Stimulated activated CD8-positive, alpha-beta memory T cell treated with anti-CD3 and anti-CD28 coated beads, Interleukin-2, amount 100 ng/mL, for 1 hour (primary cell): ENCODE measurements at places on chromosomes 2 and 18.
A peak's percentile ranks its signal among the peaks of the same experiment; 100 is the strongest.

DNA sequence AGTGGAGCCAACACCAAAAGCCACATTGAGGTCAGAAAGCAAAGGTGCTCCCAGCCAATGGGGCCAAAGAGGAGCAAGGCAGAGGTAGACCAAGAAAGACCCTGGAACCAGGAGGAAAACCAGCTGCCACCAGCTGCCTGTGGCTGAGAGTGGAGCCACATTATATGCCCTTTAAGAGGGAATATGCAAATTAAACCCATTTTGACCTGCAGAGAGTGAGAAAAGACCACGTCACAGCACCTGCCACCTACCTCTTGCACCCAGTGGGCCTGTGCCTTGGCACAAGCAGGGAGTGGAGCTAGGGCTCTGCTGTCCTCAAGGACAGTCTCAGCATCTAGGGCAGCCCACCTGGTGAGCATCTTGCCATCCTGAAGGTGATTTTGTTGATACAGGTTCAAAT lies 161.3 kb downstream of the MTCL1 start:
- no peak for DNase-seq

DNA sequence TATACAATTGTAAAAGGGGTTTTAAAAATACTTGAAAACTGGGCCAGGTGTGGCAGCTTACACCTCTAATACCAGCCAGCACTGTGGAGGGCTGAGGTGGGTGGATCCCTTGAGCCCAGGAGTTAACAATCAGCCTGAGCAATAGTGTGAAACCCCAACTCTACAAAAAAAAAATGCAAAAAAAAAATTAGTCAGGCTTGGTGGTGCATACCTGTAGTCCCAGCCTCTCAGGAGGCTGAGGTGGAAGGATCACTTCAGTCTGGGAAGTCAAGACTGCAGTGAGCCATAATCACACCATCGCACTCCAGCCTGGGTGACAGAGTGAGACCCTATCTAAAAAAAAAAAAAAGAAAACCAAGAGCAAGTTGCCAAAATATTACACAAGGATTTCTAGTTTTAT lies 182.7 kb downstream of the UBE2E3 start:
- no peak for DNase-seq

- no peak for DNase-seq
These were observed 269.7 kb upstream of the DCC start for GRCh38 chr18:52070291-52070756.

DNA sequence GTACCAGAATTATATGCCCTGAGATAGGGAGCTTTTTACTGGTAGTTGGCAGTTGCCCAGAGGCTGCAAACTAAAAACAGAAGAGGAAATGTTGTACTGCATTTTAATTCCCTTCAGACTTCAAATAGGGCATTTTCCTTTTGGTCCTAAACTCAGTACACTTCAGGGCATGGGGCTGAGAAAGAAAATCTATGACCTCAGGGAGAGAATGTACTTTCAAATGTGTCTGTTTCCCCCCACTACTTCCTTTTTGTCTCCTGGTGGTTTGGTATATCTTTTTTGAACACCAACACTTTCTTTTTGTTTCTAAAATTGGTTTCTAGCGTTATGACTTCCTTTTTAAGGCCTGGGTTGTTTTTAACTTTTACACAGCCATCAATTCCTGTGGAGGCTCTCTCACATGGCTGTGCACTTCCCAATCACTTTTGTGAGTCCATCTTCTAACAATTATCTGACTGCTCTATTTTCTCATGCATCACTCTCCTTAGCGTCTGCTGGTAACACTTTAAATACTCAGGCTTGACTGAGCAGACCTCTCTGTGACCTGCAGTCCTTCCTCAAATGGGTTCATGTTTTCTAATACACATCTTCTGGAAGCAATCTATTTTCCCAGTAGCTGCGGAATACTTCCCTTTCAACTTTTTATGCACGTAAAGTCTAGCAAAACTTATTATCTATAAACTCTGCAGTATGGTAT lies 596.0 kb downstream of the LRP1B start:
- no peak for DNase-seq

GRCh38 chr2:39593439-39594393 lies 72.0 kb upstream of the TMEM178A start:
- no peak for DNase-seq

DNA sequence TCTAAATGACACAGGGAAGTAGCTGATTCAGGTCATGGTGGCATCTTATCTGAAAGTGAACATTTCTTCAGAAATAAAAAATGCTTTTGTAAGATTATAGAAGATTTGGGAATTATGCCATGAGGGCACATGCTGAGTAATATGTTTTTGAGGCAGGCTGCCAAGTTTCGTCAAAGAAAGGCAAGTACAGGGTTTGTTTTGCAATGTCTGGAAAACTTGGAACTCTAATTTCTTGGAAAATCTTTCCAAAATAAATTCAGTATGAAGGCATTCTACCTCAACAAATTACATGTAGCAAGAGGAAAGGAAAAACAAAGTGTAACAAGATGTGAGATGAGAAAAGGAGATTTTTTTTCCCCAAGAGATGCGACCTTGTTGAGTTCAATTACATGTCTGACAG lies 167.7 kb downstream of the PLCL1 start:
- DNase-seq = no peak

- no peak for DNase-seq
These were observed 1291.6 kb upstream of the GYPC start for GRCh38 chr2:125364192-125364983.

DNA sequence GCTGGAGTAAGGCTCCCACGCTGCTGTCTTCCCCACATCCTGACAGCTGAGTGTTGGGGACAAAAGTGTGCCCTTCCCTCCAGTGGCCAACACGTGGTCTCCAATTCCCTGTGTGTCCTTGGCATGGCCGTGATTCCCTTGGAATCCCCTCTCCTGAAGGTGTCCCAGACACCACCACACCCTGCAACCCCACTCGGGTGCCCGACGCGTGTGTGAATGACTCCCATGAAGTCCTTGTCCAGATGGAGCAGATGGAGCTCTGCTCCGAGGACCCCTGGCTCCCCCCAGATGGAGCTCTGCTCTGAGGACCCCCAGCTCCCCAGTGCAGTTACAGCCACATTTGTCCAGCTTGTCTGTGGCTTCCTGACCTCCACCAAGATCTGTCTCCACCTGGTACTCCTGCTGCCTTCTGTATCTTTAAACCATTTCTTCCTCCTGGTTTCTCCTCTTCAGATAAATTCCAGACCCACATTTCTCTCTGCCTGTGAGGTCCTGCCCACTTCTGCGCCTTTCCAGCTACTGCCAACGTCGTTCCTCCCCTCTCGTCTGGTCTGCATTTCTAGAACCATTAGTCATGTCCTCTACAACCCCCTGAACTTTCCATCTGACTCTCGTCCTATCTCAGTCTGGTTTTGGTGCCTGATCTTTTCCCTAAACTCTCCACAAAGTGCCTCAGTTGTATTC lies 86.8 kb upstream of the PXDN start:
- no peak for DNase-seq

- no peak for DNase-seq
These were observed 31.8 kb downstream of the KLF7 start for GRCh38 chr2:207133820-207134519.

DNA sequence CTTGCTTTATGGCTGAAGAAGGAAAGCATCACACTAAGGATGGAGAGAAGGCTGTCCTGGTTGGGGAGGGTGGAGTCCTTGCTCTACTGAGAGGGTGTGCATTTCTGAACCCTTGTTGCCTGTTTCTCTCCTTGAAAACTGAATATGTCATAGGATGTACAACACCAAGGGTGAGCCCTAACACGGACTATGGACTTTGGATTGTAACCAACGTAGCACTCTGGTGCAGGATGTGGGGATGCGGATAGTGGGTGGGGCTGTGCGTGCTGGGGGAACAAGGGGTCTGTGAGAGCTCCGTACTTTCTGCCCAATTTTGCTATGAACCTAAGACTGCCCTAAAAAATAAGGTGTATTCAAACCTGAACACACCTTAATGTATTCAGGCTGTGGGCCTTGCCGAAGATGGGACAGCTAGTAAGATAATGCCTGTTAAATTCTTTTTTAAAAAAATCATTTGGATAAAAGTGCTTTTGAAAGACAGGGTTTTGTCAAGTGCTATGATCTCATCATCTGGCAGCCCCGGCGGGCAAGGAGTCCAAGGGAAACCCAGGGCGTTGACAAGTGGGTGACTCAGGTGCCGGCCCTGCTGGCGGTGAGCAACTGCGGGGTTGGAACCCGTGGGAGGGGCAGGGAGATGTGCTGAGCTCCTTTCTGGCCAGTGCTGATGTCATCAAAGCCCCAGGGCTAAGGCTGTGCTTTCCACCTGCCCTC lies 54.0 kb downstream of the GATA6 start:
- no peak for DNase-seq

DNA sequence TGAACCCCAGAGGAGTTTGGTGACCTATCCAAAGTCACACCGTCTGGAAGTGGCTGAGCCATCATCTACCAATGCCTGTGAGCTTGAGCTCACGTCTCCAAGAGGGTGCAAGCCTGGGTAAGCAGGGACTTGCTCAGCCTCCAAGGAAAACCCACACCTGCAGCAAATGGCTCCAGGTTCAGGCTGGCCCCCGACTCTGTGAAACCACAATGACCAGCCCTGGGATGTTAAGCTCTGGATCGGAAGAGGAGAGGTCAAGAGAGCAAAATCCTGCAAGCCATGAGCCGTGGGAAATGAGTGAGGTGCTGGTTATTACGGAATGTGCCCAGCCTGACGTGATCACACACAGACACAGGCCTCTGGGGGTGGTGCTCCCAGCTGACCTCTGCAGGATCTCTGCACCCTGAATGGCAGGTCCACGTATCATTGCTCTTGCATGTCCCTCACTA lies 94.1 kb upstream of the OTOS start:
- DNase-seq = no peak

- DNase-seq = peak; percentile 10
These were observed 2.5 kb upstream of the MREG start for GRCh38 chr2:216015722-216016464.

DNA sequence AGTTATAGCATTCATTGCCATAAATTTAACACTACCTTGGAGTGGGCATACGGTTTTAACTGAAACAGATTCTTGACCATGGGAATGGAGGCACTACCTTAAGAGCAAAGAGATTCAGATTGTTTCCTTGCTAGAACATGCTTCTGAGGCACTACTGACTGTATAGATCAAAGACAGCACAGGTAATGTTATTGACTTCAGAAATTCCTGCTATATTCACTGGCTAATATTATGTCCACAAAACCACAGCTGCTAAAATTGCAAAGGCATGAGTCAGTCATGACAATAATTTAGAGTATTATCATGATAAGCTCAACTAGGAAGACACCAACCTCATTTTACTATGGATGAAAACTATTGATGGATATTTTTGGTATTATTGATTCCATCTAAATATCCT lies 39.4 kb downstream of the SLC8A1 start:
- no peak for DNase-seq

DNA sequence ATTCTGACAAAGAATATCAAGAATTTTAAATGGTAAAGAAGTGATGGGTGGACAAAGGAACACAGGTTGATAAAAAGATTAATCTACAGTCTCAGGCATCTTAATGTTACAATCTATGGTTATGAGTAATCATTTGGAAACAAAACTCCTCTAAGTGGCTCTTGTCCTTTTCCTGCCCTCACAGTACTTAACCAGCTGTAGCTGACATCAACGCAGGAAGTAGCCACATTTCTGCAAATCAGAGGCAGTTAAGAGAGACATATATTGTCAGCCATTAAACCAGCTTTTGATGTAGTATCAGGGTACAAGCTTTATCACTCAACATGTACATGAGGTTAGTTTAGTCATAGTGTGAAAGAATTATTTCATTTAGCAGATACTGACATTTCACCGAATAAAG lies 244.6 kb downstream of the NR4A2 start:
- no peak for DNase-seq

DNA sequence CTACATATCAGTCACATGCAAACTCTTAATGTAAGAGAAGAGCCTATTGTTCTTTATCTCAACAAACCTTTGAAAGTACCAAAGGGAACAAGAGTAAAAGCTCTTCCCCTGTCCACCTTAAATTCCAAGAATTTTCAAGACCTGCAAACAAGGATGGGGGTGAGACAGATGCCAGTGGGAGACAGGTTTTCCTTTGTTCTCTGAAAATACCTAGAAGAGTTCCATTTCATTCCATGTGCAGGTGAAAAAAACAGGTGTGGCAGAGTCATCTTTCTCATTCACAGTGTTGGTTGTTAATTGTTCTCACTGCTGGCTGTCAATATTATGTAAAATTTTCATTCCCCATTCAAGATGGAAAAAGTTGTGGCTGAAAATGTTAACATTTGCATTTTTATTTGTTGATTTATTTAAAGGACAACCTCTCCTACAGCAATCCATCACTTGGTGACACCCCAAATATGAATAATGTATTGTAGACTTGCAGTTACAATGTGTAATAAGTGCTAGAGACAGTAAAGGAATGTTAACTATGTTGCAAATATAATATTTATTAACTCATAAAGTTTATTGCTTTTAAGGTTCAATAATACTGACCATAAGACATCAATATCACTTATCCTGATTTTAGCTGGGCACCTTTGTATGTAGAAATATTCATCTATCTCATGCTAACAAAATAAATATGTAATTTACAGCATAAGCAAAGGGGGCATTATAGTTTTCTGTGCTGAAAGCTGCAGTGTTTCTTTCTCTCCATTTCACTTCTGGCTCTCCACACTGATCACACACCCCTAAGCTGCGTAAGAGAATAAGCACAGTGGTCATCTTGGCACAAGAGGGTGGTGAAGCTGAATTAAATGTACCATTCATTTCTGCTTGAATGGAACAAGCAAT lies 347.0 kb downstream of the KIAA1328 start:
- DNase-seq = no peak

DNA sequence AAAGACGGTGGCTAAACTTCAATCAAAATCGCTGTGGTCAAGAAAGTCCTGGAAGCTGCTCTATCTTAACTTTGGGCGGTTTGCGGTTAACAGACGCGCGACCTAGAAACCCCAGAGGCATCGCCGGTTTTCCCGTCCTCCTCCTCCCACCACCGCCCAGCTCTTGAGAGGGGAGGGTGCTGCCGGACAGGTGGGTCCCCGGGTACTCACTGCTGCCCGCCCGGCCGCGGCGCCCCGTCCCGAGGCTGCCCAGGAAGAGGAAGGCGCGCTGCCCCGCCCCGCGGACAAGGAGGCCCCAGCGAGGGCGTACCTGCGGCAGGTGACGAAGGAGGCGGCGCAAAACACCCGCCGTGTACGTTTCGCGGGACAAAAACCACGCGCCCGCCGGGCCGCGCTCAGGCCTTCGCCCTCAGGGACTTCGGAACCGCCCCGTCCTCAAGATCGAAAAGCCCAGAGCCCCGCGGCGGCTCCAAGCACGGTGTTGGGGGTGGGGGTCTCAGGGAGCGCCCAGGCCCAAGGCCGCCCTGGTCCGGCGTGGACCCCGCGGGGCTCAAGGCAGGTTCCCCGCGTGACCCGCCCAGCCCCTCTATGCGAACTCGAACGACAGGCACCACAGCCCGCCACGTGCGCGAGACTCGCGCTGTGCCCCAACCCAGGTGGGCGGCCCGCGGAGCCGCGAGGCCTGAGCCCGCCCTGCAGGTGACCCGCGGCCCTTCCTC lies at the start of gene SH3YL1:
Gene SH3YL1, minus strand, starts transcription at position 259 of the 719 bp plus-strand sequence. Its CDS starts 48 bp downstream, at position 211.
- DNase-seq = peak; percentile 13

GRCh38 chr2:40287773-40288172 lies 164.1 kb downstream of the SLC8A1 start:
- no peak for DNase-seq

- no peak for DNase-seq
These were observed 808.1 kb downstream of the RNF144A start for GRCh38 chr2:7725171-7725849.

GRCh38 chr2:48934807-48935206 lies 179.3 kb upstream of the LHCGR start:
- no peak for DNase-seq

- DNase-seq = no peak
These were observed 39.6 kb downstream of the ITGAV start for GRCh38 chr2:186629250-186629996.

GRCh38 chr2:39107724-39108273 lies 13.1 kb downstream of the SOS1 start:
- no peak for DNase-seq
